Activated T-cell treated with anti-CD3 and anti-CD28 coated beads for 24 hours (primary cell): ENCODE measurements at places on chromosomes 6 and 20.

GRCh38 chr6:17714879-17715851 lies 8.4 kb upstream of the NUP153 start:
- peak; percentile 26 for DNase-seq

- no peak for DNase-seq
These were observed 17.8 kb upstream of the MYT1 start for GRCh38 chr20:64146301-64146935.

DNA sequence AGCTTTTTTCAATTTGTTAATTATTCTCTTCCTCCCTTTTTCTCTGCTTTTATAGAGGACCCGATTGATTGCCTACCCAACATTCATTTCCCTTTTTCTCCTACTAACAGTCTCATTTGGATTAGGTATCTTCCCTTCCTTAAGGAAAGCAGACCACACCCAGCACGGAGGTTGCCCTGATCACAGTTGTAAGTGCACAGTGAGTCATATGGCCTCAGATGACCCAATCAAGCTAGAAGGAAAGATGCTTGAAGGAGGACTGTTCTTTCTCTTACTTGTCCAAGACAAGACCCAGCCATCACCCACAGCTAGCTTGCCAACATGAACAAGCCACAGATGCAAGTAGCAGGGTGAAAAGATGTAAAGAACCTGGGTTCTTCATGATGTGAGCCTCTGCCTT lies 518.6 kb downstream of the PKHD1 start:
- DNase-seq: no peak

DNA sequence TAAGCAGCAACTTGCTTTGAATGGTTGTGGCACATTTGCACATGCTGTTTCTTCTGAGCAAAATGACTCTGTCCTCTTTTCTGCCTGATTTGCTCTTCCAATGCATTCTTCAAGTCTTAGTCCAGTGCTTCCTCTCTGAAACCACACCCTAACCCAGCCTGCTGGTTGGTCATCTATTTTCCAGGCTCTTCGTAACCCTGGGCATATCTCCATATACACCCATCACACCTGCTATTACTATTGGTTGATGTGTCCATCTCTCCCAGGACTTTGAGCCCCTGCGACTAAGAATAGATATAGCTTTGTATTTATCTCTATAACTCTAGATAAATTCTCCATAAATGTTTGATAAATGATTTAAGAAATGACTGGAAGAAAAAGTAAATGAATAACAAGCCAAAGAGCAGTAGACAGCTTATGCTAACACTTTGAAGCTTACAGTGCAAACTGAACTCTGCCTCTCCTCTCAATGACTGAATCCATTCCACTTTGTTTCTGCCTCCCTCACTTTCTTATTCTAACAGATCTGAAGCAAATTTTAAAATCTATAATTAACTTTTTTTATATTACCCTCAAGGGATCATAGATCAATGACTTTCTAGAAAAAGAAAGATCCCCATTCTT lies 59.7 kb upstream of the NT5E start:
- DNase-seq: no peak

GRCh38 chr20:16321291-16321690 lies 252.0 kb downstream of the KIF16B start:
- DNase-seq: no peak

GRCh38 chr6:15602154-15602553 lies 60.7 kb downstream of the DTNBP1 start:
- no peak for DNase-seq

DNA sequence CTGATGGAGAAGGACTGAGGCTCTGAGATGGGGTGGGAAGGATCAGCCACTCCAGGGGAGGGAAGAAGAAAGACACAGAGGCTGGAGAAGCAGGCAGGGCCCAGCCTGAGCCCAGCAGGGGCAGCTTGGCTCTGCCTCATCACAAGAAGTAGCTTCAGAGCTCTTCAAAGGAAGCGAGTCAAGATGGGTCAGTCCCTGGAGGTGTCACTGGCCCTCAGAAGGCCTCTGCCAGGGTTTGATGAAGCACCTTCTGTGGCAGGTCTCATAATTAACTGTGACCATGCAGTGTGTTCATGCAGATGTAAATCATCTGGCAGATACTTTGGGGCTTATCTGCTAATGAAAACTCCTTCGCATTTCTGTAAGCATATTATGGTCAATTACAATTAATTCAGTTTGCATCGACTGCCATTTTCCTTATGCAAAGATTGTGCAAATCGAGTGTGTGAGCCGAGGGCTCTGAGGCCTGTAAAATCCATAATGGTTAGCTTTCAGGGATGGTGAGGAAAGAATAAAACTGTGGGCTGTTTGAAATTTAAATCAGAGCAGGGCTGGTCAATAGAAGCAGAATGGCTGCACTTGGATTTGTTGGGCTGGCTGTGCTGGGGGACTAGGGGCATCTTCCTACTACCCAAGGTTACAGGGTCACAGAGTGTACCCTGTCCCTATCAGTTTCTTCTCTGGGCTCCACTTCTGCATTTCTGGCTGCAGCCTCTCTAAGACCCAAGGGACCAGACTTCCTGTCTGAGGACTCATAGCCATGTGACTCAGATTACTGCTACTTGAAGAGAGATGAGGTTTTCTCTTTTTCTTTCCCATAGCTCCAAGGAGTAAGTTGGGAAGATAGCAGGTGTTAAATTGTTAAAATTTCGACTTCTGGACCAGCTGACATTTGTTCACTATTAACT lies 376.6 kb downstream of the DHX35 start:
- no peak for DNase-seq

DNA sequence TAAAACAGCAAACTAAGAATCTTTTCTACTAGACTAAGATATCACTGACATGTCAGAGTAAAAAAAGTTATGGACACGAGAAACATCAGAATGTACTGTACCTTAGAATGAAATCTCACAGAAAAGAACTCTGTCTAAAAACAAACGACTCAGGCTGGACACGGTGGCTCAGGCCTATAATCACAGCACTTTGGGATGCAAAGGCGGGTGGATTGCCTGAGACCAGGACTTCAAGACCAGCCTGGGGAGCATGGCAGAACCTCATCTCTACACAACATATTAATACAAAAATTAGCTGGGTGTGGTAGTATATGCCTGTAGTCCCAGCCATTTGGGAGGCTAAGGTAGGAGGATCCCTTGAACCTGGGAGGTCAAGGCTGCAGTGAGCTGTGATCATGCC lies 122.6 kb downstream of the PRND start:
- DNase-seq: no peak

- DNase-seq: peak; percentile 61
These were observed 700 bp downstream of the GFOD1 start for GRCh38 chr6:13486679-13487121.
